ENCODE measurements at places on chromosomes 4 and X.

GRCh38 chr4:127782025-127782274 lies 172 bp upstream of the HSPA4L start:
- peak; percentile 83 for DNase-seq
- H3K4me3 ChIP-seq = peak overlapping the region; percentile 39
- peak overlapping the region; percentile 70 for H3K27ac ChIP-seq
- no peaks in the 10 kb centered on the region for H3K36me3 ChIP-seq
- no peaks in the 10 kb centered on the region for H3K4me1 ChIP-seq

DNA sequence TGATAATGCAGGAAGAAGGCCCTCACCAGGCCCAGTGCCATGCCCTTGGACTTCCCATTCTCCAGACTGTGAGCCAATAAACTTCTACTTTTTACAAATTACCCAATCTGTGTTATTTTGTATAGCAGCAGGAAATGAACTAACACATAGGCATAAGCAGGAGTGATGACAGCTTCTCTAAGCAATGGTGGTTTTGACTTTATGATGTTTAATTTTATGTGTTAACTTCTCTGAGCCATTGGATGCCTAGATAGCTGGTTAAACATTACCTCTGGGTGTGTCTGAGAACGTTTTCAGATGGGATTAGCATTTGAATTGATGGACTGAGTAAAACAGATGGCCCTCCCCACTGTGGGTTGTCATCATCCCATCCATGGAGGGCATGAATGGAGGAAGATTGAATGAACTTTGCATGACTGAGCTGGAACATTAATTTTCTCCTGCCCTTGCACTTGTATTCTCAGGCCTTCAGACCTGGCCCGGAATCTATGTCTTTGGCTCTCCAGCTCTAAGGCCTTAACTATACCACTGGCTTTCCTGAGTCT lies 13.9 kb upstream of the PDLIM3 start:
- H3K36me3 ChIP-seq = no peaks in the 10 kb centered on the region
- H3K4me1 ChIP-seq = no peaks in the 10 kb centered on the region
- no peaks in the 10 kb centered on the region for H3K27me3 ChIP-seq
- no peak for DNase-seq
- H3K27ac ChIP-seq = no peak overlapping the region

DNA sequence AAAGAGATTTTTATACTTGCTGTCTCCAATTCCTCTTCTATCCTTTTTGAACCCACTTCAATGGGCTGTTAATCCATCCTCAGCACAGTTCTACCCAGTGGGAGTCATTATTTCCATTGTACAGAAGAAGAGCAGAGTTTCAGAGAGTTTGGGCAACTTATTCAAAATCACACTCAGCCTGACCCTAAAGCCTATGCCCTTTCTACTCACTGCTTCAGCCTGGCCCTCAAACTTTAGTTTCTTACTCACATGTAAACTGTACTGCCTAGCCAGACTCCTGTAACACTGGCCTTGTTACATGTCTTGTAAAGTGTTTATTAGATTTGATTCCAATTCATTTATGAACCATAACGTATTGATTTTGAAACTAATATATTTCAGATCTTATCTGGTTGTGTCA lies 25.1 kb upstream of the USO1 start:
- DNase-seq = no peak
- no peaks in the 10 kb centered on the region for H3K36me3 ChIP-seq
- peak overlapping the region; percentile 55 for H3K27ac ChIP-seq

DNA sequence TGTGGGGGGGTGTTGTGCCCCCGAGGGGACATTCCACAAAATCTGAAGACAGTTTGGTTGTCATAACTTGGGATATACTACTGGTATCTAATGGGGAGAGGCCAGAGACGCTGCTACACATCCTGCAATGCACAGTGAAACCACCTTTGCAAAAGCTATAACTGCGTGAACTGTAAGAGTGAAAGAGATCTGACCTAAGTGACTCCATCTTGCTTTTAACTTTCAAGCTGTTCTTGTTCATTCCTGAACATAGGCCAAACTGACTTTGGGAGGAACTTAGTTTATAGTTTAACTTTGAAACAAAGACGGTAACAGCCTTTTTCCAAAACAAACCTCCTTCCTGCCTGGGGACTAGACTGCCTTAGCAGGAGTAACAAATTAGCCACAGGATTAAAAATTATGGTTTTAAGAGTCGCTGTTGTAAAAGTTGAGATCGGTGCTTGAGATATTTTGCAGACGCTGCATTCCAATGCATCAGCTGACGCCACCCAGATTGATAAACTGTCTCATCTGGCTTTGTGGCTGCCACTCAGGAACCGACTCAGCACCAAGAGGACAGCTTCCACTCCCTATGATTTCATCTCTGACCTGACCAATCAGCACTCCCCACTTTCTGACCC lies 70.9 kb downstream of the ATXN3L start:
- H3K4me1 ChIP-seq = no peaks in the 10 kb centered on the region
- no peak overlapping the region for H3K27ac ChIP-seq
- H3K27me3 ChIP-seq = no peaks in the 10 kb centered on the region
- H3K4me3 ChIP-seq = no peak overlapping the region

DNA sequence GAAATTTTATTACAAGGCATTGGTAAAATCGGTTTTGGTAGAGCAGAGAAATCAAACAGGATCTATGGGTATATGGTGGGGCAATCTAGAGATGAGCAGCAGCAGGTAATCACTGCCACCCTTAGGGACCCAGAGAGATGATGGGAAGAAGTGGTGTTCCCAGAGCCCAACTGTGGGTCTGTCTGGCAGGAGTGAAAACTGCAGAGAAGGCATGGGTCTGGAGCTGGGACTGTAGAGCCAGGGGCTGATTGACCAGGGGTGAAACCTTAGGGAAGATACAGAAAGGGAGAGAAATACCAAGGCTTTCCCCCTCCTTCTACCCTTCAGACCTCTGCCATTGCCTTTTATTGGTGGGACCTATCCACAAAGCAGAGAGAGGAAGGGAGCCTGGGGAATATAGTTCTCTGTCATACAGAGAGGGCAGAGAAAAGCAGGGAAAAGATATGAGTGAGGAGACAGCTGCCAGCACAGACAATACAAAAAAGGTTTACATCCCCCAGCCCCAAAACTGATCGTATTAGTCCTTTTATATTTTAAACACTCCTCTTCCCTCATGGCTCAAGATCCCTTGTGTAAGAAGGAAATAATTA lies 28.7 kb downstream of the PDLIM5 start:
- no peak for DNase-seq
- H3K4me3 ChIP-seq = no peak overlapping the region
- no peaks in the 10 kb centered on the region for H3K36me3 ChIP-seq
- no peak overlapping the region for H3K27ac ChIP-seq

- H3K4me3 ChIP-seq = no peak overlapping the region
- no peaks in the 10 kb centered on the region for H3K4me1 ChIP-seq
- H3K27me3 ChIP-seq = no peaks in the 10 kb centered on the region
- no peak for DNase-seq
- no peak overlapping the region for H3K27ac ChIP-seq
Measured at GRCh38 chrX:39201305-39201990, 400.2 kb downstream of the MID1IP1 start.
